ENCODE measurements at places on chromosomes 3 and 15.

GRCh38 chr3:29906906-29907305 is 626.0 kb downstream of the RBMS3 start:
- DNase-seq: no peak

DNA sequence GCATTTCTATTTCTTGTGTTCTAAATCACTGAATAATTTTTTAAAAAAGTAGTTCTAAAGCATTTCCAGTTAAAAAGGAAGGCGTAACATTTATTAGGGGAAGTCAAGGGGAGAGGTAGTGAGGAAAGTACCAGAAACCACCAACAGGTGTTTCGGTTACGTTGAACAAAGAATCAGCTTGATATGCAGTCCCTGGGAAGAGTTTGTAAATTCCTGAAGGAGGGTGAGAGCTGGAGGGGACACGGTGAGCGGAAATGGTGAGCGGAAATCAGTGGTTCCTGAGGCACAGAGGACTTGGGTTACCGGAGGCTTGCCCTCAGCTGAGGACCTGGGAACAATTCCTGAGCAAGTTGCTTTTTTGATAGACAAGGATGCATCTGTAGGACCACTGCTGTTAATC is 17.8 kb downstream of the MAP2K1 start:
- no peak for DNase-seq

DNA sequence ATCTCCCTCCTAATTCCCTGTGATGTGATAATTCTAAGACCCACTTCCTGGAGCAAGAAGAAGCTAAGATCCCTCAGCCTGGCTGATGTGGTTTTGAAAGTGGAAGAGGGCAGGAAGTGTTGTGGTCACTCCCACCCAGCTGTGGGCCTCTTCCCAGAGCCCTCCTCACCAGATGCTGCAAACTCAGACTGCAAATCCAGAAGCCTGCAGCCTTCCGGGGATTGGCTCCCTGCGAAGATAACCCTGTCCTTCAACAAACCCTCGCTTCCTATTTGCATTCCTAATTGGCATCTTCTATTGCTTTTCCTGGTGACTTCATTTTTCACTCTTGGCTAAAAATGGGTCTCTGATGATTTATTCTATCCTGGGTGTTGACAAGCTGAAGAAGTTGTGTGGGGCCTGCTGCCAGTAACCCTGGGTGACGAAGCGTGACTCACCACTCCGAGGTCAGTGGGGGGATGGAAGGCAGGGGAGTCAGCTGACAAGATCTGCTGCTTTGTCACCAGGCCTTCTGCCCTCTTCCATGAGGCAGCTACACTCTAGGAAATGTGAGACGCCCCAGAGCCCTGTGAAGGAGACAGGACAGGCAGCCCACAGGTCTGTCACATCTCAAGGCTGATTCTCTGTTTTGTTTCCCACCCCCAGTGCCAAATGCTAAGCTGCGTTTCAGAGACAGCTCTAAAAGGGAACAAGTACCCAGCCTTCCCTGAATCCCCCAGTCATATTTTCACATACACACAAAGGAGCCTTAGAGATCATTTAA is 99.7 kb upstream of the LIPC start:
- DNase-seq: peak; percentile 99

DNA sequence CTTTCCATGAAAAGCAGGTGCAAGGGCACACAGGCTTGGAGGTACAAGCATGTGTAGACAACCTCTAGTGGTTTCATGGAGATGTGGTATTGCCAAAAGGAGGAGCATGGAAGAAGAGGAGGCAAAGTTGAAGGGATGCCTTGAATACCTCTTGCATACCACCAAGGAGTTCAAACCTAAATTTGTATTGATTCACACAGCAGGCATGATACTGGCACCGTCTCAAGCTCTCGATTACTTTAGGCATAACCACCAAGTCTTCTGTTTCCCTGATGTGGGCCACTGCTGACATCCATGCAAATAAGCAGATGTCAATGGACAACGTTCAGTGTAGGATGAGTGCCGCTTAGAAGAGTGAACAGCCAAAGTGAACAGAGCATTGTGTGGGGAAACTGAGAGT is 87.1 kb downstream of the SCN11A start:
- no peak for DNase-seq

DNA sequence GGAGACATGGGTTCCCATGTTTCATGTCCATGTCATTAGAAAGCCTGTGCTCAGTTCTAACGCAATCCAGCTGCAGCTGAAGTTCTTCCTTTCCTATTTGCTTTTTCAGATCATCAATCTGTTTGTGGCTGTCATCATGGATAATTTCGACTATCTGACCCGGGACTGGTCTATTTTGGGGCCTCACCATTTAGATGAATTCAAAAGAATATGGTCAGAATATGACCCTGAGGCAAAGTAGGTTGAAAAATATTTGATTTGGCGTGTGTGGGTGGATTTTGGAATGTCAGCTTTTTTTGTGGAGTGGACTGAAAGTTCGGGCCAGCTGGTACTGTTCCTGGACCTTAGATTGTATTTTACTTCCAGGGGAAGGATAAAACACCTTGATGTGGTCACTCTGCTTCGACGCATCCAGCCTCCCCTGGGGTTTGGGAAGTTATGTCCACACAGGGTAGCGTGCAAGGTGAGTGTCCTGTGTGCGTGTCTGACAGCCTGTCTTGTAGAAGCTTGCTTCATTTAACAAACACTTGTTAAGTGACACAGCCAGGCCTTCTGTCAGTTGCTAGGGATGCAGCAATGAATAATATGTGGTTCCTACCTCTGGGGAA is 69.6 kb downstream of the CHDH start:
- no peak for DNase-seq

DNA sequence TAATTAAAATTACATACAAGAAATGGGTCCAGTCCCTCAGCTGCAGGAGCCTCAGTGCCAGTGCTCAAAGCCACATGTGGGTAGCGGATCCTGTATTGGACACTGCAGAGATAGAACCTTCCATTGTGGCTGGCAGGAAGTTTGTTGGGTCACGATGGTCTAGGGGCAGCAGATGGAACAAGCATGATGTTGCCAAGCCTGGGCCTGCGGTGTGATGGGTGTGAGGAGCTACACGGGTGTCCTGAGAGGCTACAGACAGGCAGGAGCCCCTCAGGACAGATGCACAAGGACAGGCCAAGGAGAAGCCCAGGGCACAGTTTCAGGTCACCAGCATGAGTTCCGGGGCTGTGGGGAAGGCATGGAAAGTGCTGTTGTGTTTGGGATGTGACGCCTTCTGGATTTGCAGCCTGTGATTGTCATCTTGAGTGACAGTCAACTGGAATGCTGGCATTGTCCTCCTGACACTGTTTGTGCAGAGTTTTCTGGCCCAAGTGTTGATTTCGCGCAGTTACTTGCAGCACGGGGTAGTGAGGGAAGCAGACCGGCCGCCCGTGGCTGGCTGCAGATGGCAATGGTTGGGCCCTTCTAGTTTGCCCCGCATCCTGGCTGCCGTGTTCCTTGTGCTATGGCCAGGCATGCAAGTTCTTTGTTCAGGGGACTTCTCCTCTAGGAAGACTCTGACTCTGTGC is 177.1 kb downstream of the NSMCE3 start:
- DNase-seq: no peak

DNA sequence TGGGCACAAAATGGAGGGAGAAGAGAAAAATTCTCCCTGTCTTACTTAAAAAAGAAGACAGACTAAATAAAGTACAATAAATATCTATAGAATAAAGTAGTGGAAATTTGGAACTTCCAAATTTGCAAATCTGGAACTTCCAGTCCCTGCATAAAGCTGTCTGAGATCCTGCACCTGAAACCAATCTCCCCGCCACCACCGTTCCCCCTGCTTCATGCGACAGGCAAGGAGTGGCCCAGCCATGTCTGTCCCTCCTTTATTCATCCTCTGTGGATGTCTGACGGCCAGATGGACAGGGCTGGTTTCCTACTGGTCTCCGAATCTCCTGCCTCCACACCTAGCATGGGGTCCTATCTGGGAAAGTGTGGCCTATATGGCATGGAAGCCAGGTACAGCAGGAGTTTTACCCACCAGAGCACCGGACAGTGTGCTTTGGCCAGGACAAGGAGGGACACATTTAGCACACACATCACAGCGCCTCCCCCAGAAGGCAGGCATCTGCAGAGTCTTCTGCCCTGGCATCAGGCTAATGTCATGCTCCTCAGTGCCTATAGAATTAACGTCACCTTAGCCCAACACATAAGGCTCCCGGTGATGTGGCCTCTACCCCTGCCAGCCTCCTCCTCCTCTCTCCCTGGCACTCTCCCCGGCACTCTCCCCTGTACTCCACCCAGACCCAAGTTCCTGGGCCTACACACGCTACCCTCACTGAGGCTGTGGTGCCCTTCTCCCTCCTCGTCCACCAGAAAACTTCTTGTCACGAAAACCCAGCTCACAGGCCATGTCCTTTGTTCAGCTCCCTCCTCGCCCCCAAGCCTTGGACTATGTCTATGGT is 170.8 kb downstream of the XXYLT1 start:
- no peak for DNase-seq

DNA sequence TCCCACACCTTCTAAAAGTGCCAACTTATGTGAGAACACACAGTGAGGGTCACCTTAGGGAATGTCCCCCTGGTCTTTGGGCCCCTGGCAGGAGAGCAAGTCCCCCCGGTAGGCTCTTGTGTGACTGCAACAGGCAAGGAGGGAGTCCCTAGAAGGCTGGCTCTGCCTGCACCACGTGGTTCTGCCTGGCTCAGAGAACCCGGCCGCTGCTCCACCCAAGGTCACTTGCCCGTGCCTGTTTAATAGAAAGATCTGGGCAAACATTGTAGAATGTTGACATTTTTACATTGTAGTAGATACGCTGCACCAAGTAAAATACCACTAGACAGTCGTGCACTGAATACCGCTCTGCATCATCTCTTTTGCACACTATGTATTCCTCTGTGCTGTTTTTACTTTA is 21.9 kb downstream of the GABRA5 start:
- DNase-seq: no peak

DNA sequence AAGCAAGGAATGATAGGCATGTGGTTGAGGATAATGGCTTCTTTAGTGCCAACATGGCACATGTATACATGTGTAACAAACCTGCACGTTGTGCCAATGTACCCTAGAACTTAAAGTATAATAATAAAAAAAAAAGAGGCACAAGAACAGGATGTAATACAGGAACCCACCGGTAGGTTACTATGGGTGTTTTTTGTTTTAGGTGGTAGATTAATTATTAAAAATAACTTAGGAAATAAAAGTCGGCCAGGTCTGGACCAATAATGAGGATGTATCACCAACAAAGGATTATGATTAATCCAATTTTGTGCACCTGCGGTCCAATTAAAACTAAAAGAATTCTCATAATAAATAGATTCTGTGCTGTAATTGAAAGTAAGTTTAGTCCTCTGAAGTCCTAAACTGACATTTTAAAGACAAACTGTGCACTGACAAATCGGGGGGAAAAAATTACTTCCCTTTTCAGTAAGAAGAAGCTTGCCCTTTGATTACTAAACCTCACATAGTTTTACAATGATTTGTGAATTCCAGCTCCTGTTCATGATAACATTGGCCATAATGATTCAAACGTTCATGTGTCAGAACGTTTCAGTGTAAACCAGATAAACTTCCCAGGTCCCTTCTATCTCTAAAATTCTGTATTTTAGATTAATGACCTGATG is 62.2 kb downstream of the CASR start:
- DNase-seq: no peak

- no peak for DNase-seq
These were observed 52.0 kb downstream of the LPP start for GRCh38 chr3:188205992-188206416.

DNA sequence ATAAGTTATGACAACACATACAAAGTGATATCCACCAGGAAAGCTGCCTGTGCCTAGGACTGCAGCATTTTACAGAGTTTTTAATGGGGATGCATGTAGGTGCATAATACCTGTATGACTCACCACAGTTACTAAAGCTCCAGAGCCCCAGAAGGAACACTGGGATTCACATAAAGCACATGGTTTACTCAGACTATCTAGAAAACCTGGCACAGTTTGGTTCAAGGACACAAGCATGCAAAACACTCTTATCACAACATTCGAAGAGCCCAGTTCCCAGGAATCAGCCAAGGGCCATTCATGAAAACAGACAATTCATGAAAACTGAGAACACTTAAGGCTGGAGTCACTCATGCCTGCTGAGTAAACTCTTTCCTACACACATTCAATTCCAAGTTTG is 261.0 kb downstream of the PYDC2 start:
- no peak for DNase-seq

GRCh38 chr3:127693336-127693843 is 20.6 kb downstream of the ABTB1 start:
- DNase-seq: no peak

GRCh38 chr3:99884484-99884883 is 66.8 kb downstream of the CMSS1 start:
- DNase-seq: no peak

DNA sequence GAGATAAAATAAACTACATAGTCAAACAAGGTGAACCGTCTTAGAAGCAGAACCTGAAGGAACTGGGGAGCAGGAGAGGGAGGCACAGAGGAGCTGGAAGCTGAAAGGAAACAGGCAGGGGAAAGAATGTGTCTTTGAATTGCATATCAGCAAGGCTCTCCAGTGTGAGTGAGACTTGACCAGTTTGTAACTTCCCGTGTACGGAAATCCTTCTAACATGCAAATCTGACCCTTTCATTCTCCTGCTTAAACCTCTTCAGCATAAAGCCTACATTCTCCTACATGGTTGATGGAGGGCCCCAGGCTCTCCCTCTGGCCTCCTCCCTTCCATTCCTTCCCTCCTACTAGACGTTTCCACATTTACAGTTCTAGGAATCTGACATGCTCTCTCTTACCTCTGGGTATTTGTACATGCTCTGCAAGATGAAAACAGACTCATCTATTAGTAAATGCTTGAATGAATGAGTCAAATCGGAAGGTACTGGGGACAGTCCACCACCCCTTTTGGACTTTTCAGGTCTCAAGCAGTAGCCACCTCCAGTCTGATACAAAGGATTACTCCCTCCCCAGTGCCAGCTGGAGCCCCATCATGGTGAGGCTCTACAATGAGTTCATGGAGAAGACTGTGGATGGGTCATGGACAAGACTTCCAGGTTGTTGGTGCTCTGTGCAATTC is 6.1 kb upstream of the SLC25A38 start:
- DNase-seq: no peak

GRCh38 chr3:123331006-123331405 is 117.9 kb downstream of the ADCY5 start:
- no peak for DNase-seq

GRCh38 chr15:91465696-91466095 is 365.6 kb downstream of the SV2B start:
- DNase-seq: no peak

DNA sequence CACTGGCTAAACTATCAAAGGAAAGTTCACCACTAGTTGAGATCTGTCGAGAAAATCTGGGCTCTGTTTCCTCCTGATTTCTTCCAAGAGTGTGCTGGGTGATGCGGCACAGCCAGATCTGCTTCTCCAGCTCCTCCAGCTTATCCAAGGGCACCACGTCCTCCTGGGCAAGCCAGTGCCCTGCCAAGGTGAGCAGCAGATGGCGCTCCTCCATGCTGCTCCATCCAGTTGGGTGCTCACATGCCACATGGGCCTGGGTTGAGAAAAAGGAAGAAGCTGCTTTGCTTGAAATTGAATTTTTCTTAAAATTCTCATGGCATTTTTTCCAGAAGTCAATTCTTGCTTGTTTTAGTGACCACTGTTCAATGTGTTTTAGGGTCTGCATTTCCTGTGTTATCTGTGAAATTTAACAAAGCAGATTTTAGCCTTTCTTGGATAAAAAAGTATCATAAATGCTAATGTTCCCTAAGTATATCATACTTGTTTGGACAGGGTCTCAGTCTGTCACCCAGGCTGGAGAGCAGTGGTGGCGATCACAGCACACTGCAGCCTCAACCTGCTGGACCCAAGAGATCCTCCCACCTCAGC is 47.3 kb downstream of the EIF3J start:
- DNase-seq: peak; percentile 38

GRCh38 chr3:9808345-9809037 is 1.6 kb upstream of the TTLL3 start:
- DNase-seq: peak; percentile 36

Data from A172 (cell line).